ENCODE measurements at places on chromosomes 5 and 9.

DNA sequence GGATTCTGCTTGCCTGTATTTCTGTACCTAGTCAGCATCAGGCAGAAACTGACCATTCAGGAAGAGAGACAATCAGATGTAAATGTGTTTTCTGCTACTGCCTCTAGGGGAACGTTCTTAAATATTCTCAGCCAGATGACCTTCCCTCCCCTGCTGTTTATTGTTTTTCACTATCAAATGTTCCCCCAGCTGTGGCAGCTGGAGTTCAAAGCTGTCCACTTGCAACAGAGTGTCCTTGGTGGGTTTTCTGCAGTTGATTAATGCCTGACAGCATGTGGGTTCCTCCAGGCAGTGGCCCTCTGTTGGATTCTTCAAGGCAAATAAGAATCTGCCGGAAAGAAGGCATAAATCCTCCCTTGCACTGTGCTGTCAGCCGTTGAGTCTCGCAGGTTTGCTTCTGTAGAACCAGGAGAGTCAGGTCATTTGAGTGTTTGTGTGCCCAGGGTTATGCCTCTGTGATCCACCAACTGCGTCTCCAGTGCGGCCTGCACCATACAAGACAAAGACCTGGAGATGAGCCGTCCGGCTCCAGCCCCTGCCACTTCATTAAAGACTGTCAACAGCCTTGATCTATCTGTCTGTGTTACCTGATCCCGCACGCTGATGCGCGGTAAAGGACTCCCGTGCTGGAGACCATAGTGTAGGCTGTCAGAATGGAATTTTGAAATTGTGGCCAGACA, 203.4 kb downstream of the GADD45G start:
- DNase-seq: no peak

GRCh38 chr5:50958852-50959457, 292.5 kb downstream of the PARP8 start:
- no peak for DNase-seq

- no peak for DNase-seq
Measured at GRCh38 chr9:34514816-34515215, 8.0 kb downstream of the ENHO start.

GRCh38 chr5:138968601-138969000, 93.5 kb upstream of the LRRTM2 start:
- no peak for DNase-seq

GRCh38 chr9:117733465-117733864, 29.3 kb downstream of the TLR4 start:
- DNase-seq: no peak

- DNase-seq: no peak
Measured at GRCh38 chr5:90093751-90094485, 315.6 kb downstream of the CETN3 start.

- no peak for DNase-seq
Measured at GRCh38 chr9:655875-656274, 185.6 kb upstream of the DMRT1 start.

DNA sequence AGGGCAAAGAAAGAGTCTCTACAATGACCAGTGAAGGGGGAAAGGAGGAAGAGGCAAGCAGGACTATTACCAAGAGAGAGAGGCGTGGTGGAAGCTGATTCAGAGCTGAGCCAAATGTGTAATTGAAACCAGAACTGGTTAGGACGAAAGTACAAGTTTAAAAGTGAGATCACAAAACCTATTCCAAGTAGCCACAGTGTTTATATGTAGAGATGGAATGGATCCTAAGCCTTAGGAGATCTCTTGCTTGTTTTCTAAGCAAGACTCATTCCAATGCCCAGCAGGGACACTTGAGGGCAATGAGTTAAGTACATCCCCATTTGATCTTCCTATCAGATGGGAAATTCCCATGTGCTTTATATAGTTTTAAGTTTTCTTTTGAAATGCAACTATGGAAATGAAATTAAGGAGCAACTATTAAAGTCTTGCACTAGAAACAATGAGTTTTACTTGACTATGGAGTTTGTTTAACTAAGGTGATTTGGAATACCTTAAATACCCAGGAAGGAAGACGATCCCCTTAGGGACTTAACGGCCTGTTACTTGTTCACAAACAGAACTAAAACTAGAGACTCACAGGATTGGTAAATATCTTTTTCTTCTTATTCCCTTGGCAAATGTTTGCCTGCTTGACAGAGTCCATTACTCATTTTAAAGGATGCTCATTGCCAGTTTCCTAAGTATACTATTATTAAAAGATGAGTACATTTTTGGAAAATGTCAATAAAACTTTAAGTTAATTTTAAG, 51.1 kb upstream of the SNX2 start:
- DNase-seq: no peak

DNA sequence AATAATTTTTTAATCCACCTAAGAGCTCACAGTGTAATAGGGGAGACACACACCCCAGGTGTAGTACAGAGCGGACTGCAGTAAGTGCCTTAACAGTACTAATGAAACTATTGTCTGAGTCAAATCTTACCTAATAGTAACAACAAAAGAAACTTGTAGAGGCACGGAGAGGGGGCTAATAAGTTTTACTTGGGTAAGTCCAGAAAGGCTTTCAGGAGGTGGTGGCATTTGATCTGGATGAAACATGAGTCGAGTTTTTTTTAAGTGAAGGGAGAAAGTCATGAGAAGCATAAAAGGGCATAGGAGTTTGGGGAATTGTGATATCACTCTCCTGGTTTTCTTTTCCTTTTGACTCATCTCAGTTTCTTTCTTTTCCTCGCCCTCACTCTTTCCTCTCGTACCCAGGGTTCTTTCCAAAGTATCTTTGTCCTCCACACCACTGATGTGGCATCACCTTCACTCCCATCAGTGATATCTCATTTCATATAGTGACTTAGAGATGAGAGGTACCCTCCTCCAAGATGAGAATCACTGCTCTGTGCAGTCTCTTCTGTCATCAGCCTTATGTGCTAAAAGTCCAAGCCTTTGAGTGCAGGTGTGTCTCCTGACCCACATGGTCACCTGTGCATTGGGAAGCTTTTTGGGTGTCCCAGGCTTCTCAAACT, 2.0 kb downstream of the CTNNA1 start:
- DNase-seq: no peak

GRCh38 chr5:29853711-29854220, 1339.7 kb upstream of the CDH6 start:
- DNase-seq: no peak

All from stimulated activated CD4-positive, alpha-beta T cell treated with anti-CD3 and anti-CD28 coated beads, Interleukin-4, amount 100 ng/mL, for 48 hours (primary cell).